T47D (cell line): ENCODE measurements at places on chromosomes 6 and 20.

- DNase-seq: no peak
These were observed 148.2 kb downstream of the TRIM27 start for GRCh38 chr6:28775405-28776129.

GRCh38 chr20:46991168-46991567, 96.5 kb downstream of the EYA2 start:
- no peak for DNase-seq

DNA sequence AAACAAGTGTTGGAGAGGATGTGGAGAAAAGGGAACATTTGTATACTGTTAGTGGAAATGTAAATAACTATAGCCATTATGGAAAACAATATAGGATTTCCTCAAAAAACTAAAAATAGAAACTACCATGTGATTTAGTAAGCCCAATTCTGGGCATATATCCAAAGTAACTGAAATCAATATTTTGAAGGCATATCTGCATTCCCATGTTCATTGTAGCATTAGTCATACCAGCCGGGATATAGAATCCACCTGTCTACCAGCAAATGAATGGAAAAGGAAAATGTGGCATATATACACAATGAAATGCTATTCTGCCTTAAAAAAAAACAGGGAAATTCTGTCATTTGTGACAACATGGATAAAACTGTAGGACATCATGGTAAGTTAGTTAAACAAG, 15.3 kb upstream of the C6orf58 start:
- no peak for DNase-seq

DNA sequence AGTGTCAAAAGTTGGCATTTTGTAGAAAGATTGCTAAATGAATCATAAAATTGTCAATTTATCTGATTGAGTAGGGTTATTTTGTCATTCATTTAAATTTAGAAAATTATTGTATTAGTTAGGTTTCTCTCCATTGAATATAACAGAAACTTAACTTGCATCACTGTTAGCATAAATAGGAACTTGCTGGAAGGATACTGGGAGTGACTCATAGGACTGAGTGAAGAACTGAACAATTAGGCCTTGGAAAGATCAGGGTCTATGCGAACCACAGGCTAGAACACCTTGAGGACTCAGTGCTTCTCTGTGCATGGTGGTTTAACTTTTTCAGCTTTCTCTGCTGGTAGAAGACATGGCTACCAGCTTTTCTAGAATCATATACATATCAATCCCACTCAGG, 67.7 kb upstream of the IFNGR1 start:
- no peak for DNase-seq

GRCh38 chr6:170226647-170227046, 64.2 kb downstream of the DLL1 start:
- no peak for DNase-seq

DNA sequence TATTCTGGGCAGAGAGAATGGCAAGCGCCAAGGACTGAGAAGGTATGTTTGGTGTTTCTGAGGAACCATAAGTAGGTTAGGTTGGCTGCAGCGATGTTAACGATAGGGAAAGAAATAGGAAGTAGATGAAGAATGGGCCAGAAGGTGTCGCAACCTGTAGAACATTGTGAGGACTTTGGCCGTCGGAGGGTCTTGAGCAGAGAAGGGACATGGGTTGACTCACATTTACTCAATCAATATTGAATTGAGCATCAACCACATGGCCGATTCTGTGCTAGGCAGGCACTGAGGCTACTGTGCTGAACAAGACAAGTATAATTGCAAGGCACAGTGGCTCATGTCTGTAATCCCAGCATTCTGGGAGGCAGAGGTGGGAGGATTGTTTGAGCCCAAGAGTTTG, 26.8 kb upstream of the RPN2 start:
- DNase-seq: no peak

GRCh38 chr20:24147961-24148360, 159.4 kb upstream of the GGTLC1 start:
- no peak for DNase-seq

DNA sequence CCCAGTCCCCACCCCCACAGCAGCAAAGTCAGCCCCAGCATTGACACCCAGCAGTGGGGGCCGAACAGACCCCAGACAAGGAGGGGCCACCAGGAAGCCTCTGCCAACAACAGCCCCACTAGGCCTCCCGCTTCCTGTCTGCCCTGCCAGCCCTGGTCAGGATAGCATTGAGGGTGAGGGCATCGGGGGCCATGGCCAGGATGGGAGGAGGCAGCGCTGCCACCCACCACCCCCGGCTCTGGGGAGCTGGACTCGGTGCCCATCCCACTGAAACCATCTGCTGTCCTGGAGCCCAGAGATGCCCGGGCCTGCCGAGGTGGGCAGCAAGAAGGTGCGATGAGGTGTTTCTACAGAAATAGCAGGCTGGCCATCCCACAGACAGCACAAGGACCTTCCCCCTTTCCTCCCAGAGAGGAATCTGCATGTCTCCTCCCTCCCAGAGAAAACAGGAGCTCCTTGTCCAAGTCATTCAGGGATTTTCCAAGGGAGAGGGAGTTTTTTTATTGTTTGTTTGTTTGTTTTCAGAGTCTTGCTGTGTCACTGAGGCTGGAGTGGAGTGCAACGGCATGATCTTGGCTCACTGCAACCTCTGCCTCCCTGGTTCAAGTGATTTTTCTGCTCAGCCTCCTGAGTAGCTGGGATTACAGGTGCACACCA, 62.1 kb upstream of the BHLHE23 start:
- DNase-seq: no peak

DNA sequence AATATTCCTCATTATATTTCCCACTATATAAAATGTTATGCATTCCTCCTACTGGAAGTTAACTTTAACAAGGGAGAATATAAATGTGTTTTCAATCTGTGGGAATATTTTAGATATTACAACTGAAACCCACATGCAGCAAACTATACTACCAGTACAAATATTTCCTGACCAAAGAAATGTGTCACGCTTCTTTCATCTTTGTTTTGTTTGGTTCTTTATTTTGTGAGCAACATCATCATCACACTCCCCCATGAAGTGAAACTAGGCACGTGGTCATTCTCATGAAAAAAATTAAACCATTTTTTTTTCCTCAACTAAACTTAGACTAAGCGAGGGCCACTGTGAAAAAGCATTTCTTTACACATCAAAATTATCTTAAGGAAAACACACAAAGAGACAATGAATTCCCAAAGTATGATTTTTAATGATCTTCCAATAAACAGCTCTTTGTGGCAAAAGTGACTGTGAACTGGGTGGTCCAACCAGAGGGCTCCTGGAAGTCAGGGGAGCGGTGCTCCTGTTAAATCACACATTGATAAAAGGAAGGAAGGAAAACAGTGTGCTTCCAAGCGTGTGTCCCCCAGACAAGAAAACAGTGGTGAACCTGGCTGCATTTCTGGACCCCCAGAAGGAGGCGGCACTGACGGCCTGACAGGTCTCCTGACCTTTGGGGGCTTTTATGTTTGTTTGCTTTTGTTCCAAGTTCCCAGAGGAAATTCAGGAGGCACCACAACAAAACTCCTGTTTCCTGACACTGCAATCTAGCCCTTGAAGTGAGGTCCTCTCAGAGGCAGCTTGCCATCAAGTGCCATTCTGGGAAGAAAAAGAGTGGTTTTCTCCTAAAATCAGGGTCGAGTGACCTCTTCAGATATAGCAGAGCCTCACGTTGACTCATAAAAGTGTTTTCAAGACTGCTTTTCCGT, 166.8 kb upstream of the FOXQ1 start:
- DNase-seq: no peak

DNA sequence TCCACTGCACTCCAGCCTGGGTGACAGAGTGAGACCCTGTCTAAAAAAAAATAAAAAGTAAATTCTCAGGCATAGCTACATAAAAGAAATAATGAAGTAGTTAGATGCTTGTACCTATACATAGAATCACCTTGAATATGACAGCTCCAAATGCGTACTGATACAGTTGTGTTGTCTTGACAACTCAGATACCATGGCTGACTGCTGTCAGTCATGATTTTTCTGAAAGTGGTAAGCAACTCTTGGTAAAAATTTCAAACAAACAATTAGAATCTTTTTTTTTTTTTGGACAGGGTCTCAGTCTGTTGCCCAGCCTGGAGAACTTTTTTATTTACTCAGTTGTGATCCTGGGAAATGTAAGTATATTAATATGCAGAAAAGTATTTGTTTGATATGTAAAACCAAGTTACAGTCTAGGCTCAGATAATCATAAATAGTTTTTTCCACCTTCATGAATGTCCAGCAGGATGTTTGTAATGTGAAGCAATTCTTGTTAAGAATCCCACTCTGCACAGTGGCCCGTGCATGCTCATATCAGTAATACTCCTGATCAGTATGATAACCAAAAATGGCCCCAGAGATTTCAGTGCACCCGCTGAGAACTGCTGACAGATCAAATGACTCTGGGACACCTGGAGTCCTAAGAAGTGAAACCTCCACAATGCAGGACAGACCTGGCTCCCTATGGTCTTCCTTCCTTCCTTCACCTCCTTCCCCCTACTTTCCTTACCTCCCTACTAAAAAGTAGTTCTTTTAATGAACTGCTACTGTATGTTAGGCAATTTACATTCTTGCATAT, 14.0 kb upstream of the MAPK13 start:
- DNase-seq: no peak

- no peak for DNase-seq
These were observed 9.2 kb downstream of the CYB5R4 start for GRCh38 chr6:83868639-83869038.

GRCh38 chr20:15440049-15440820, 1102.8 kb upstream of the FLRT3 start:
- no peak for DNase-seq

DNA sequence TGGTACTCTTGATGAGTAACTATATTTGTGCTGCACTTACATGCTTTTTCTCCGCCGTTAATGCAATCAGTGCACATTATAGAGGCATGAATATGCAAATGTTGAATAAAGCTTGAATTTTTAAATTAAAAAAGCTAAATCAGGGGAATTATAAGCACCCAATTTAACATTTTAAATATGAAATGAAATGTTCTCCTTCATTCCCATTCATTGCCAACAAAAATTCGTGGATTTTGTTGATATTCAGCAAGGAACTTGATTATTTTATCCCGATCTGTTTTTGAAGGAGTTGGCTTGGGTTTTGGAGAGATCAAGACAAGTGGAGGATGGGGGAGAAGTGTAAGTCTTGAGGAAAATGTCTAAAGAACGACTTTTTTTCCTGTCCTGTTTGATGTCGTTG, 318.7 kb upstream of the SOX4 start:
- no peak for DNase-seq

DNA sequence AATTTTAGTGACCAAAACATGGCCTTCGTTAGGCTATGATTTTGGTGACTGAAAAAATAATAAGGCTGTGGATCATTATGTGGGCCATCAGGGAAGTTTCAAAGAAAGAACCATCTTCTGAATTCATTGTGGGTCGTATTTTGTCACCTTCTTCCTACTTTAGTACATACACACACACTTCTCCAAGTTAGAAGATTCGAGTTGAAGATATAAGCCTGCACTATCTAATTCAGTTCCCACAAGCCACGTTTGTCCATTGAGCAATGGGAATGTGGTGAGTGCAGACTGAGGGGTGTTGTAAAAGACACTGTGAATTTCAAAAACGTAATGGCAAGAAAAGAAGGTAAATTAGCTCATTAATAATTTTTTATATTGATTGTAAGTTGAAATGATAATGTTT, 766.0 kb downstream of the KIF16B start:
- no peak for DNase-seq

GRCh38 chr6:2554651-2555260, 196.0 kb downstream of the MYLK4 start:
- DNase-seq: no peak

DNA sequence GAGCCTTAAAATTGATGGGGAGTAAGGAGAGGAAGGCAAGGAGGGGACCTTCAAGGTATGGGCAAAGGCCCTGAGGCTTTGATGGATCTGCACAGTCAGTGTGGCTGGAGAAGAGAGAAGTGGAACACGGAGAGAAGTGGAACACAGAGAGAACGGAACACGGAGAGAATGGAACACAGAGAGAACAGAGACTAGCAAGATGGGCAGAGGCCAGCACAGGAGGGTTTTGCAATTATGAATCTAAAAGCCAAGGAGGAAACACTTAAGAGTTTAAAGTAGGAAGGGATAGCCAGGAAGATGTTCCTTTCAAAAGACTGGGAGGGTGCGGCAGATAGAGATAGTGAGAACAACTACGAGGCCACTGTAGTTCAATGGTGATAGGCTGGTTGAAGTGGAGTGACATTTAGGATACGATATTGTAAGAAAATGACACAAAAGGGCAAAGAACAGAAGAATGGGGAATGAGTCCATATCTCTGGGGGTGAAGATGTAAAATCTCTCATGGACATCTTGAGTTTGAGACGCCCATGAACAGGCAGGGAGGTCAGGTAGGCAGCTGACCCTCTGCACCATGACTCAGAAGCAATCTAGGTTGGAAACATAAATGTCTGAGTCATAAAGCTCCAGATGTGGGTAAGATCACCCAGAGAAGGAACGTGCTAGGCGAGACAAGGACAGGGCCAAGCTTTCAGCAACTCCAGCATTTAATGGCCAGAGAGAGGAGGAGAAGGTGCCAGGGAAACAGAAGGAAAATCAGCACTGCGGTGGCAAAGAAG, 25.4 kb downstream of the ZMYND8 start:
- no peak for DNase-seq

- no peak for DNase-seq
These were observed 359.2 kb downstream of the CDKAL1 start for GRCh38 chr6:20893412-20893811.

DNA sequence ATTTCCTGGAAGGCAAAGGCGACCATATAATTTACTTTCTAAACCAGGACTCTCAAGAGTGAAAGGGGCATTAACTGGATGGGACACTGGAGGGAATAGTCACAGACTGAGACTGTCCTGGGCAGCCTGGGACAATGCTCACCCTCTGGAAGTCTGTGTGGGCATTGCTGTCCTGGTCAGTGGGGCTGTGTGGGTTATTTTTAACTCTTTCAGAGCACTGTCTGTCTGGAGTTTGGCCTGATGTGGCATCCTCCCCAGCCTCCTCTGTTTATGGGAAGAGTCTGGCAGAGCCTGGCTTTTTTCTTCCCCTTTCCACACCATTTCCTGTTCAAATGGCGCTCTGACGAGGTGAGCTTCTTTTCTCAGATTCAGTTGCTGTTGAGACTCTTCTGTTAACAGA, 11.7 kb downstream of the DAAM2 start:
- DNase-seq: no peak

DNA sequence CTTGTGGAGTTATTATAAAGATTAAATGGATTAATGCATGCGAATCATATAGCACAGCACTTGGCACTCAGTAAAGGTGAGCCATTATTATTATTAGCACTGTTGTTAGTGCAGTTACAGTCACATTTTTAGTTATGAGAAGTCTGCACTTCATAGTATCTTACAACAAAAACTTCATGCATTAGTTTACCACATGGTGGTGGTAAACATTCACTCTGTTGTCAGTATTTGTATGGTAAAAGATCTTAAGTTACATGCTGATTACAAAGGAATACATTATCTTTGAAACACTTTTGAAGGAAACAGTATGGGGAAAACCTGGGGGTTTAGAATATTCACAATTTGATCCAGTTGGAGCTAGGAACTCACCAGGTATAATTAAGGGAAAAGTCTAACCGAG, 20.8 kb downstream of the TMEM14A start:
- DNase-seq: no peak
